ENCODE measurements at places on chromosomes 3 and 15. TPM values are rescaled to one million over a fixed set of nuclear protein-coding genes. Genes with fewer than 3 reads are reported as not detected.

DNA sequence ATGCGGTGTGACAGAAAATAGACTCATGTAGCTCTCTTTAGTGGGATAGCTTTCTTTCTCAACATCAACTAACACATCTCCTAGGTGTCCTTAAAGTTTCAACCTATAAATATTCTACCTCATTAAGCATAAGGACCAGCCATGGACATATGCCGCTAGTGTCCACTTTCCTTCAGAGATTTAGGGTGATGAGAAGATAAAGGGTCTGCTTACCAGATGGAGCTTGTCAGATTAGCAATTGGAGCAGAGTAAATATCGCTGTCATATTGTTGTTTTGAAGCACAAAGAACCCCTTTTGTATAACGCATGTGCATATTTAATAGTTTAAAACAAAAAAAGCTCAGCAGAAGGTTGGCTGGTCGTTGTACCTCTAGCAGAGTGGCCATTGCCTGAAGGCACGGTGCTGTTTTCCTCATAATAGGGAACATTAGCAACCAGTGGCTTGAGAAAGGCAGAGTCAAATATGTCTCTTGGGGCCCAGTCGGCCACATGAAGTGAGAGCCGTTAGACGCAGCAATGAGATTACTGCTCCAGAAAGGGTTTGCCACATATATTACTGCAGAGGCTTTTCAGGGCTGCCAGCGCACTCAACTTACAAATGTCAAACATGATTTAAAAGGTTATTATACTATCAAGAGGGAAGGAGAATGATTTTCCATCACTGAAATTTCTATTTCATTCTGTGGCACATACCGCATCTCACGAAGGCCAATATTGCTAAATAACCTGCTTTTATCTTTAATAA lies 264.2 kb downstream of the ROBO2 start:
- DNase-seq = no peak

- DNase-seq = no peak
These were observed 10.1 kb downstream of the AGTR1 start for GRCh38 chr3:148707601-148708380.

Gene NXPE3
- total RNA-seq = 19.7 TPM

DNA sequence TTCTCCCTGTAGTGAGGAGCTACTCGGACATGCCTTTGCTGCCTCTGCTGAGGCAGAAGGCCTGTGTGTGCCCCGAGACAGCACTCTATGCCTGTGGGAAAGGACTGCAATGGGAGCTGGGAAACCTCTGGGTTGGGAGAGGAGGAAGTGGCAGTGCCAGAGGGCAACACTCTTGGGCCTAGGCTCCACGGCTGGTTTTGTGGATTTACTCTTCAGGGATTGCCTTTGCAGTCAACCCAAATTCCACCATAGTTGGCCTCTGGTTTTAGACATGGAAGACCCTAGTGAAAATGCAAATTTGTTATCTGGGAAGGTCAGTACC lies 46.8 kb downstream of the ITGA11 start:
- no peak for DNase-seq

Gene EIF4A2
- total RNA-seq = 383 TPM

Gene ATP13A5
- total RNA-seq = not detected

Gene C3orf52
- total RNA-seq = 10.7 TPM

DNA sequence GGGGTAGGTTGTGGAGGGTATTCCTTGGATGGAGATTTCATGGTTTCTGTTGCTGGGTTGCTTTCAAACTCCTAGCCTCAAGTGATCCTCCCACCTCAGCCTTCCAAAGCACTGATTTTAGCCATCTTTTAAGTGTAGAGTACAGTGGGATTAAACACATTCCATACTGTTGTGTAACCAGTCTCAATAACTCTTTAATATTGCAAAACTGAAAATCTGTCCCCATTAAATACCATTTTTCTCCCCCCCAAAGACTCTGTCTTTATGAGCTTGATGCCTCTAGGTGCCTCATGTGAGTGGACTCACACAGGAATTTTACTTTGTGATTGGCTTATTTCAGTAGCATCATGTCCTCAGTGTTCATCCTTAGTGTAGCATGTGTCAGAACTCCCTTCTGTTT lies 74.7 kb upstream of the ATP10A start:
- no peak for DNase-seq

Gene SLC27A2
- not detected for total RNA-seq

DNA sequence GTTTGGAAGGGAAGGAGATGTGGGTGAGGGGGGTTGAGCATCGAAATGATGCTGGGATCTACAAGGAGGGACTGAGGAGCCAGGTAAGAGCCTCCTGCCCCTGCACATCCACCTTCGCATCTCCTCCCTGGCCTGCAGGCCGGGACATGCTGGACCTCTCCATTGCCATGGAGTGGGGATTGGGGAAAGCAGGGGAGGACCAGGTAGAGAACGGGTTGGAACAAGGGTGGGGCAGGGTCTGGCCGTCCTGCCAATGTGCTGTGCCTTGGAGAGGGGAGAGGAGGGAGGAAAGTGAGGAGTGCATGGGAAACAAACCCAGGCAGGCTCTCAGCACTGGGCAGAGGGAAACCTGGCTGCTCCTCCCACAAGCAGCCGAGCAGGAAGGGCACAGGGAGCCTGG lies 10.6 kb downstream of the PLA2G4B start:
- DNase-seq = no peak

Data from fibroblast of the aortic adventitia (primary cell).